ENCODE measurements at places on chromosomes 16 and 17. TPM values are rescaled to one million over a fixed set of nuclear protein-coding genes. Genes with fewer than 3 reads are reported as not detected.

GRCh38 chr17:76626442-76626841 lies 17.1 kb downstream of the ST6GALNAC1 start:
- no peak overlapping the region for H3K4me3 ChIP-seq
- no peaks in the 10 kb centered on the region for H3K27me3 ChIP-seq
- H3K27ac ChIP-seq = no peak overlapping the region
- no peaks in the 10 kb centered on the region for H3K4me1 ChIP-seq

GRCh38 chr17:47072886-47073285 lies 93.8 kb upstream of the RPRML start:
- no peak overlapping the region for H3K27ac ChIP-seq
- H3K36me3 ChIP-seq = no peaks in the 10 kb centered on the region
- no peak overlapping the region for H3K4me3 ChIP-seq
- DNase-seq = no peak
- H3K4me1 ChIP-seq = peaks cover 18% of the 10 kb centered on the region

DNA sequence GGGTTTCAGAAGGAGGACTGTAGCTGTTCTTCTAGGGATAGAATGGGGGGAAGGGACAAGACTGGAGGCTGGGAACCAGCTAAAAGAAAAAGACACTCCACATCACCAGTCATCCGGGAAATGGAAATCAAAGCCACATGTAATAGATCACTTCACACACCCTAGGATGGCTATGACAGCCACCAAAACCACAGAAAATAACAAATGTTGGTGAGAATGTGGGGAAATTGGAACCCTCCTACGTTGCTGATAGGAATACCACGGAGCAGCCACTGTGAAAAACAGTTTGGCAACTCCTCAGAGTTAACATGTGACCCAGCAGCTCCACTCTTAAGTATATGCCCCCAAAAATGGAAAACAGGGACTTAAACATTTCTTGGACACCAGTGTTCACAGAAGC lies 2.3 kb downstream of the TLE7 start:
- H3K27ac ChIP-seq = no peak overlapping the region
- H3K36me3 ChIP-seq = no peaks in the 10 kb centered on the region
- H3K4me3 ChIP-seq = no peak overlapping the region
- H3K4me1 ChIP-seq = no peaks in the 10 kb centered on the region
- H3K27me3 ChIP-seq = no peaks in the 10 kb centered on the region

GRCh38 chr17:60798576-60798975 lies 120.9 kb downstream of the BCAS3 start:
- no peak overlapping the region for H3K4me3 ChIP-seq
- no peaks in the 10 kb centered on the region for H3K36me3 ChIP-seq
- H3K27ac ChIP-seq = no peak overlapping the region
- no peaks in the 10 kb centered on the region for H3K4me1 ChIP-seq
- no peaks in the 10 kb centered on the region for H3K27me3 ChIP-seq

The ASB16 gene
- 37.7 TPM for total RNA-seq

The NR1D1 gene
- 16.8 TPM for total RNA-seq
